ENCODE measurements at places on chromosomes 7 and 10.

DNA sequence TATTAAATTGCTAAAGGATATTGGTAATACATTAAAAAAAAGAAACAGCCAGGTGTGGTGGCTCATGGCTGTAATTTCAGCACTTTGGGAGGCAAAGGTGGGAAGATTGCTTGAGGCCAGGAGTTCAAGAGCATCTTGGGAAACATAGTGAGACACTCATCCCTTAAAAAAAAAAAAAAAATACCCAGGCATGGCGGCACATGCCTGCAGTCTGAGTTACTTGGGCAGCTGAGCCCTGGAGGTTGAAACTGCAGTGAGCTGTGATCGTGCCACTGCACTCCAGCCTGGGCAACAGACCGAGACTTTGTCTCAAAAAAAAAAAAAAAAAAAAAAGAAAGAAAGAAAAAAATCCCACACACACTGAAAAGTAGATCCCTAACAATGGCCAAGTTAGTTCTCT, 59.7 kb downstream of the MACC1 start:
- DNase-seq = no peak

DNA sequence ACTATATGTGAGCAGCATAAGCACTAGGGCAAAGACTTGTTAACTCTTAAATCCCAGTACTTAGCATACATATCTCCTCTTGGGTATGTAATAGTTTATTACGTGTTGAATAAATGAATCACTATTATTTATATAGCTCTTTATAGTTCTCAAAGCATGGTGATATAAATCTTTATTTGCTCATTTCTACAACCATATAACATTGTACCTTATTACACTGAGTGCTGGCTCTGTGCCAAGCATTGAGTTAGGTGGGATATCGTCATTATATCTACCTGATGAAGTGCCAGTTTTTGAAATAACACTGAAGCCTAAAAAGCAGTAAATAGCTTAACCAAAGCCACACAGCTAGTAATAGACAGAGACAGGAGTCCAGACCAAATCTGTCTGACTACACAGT, 27.9 kb downstream of the AHR start:
- no peak for DNase-seq

GRCh38 chr10:34736976-34737771, 77.9 kb downstream of the PARD3 start:
- DNase-seq = no peak

DNA sequence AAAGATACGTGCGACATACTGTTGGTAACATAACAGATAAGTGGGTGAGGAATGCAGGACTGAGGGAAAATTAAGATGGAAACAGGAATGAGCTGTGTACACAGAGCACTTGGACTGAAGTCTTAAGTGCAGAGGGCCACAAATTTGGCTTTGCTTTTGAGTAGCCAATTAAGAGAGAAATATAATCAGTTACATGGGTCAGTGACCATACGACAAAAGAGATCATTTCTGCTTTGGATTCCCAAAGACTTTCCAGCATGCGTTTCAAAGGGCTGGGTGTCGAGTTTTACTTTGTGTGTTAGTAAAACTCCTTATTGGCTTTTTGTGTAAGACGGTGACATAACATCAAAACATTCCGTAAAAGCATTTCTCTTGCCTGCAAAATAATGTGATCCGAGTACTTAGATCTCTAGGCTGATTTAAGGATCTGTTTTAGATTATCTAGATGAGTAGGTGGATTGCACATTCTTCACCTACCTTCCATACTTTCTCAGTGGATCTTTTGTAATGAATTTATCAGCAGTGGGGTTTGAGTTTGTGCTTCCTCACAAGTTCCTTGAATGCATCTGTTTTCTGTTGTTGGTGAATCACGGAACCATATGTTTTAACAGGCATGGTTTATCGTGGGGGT, 7.5 kb downstream of the RABGEF1 start:
- DNase-seq = no peak

GRCh38 chr10:92045641-92046106, 122.1 kb downstream of the BTAF1 start:
- no peak for DNase-seq

GRCh38 chr10:34476608-34477007, 338.5 kb downstream of the PARD3 start:
- DNase-seq = no peak

- DNase-seq = no peak
Measured at GRCh38 chr7:78363866-78364265, 565.3 kb downstream of the PHTF2 start.

DNA sequence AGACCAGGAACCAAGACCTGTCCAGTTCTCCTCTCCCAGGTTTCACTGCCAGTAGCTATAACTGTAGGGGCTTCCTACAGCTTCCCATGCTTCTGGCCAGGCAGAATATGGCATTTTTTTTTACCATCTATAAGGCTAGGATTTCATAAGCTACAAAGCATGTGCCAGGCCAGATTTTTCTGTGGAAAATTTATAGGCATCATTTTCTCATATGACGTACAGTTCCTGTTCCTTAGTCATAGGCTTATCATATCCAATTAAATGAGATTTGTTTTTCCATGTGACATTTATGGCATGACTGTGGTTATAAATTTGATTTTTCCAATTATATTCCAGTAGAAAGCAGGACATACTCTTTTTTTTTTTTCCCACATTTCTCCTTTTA, 208.6 kb upstream of the NPY start:
- DNase-seq = no peak

- no peak for DNase-seq
Measured at GRCh38 chr7:111053035-111053434, 37.9 kb upstream of the LRRN3 start.

DNA sequence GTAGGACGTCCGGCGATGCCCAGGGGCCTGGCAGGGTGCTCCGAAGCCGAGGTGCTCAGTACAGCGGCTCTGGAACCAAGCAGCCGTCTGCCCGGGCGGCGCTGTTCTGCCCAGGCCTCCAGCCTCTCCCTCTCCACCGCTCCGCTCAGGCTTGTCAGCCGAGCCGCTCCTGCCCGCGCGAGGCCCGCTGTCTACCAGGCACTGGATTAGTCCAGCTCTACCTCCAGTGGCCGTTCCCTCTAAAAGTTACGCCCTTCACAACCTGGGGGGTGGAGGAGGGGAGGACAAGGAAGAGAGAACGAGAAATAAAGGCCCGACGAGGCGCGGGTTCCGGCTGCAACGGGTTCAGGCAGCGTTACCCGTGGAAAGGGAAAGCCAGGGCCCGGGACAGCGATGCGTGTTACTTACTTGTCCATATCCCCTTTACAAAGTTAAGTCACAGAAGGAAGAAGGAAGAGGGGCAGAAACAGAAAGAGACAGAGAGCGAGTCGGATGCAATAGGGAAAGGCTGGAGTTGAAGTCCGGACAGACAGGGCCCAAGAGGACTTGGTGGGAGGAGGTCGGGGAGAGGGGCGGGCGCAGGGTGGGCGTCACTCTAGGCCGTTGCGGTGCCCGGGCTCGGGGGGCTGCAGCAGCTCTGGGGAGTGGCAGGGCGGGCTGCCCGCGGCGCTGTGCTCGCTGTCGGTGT, 2.8 kb downstream of the SP8 start:
- no peak for DNase-seq

DNA sequence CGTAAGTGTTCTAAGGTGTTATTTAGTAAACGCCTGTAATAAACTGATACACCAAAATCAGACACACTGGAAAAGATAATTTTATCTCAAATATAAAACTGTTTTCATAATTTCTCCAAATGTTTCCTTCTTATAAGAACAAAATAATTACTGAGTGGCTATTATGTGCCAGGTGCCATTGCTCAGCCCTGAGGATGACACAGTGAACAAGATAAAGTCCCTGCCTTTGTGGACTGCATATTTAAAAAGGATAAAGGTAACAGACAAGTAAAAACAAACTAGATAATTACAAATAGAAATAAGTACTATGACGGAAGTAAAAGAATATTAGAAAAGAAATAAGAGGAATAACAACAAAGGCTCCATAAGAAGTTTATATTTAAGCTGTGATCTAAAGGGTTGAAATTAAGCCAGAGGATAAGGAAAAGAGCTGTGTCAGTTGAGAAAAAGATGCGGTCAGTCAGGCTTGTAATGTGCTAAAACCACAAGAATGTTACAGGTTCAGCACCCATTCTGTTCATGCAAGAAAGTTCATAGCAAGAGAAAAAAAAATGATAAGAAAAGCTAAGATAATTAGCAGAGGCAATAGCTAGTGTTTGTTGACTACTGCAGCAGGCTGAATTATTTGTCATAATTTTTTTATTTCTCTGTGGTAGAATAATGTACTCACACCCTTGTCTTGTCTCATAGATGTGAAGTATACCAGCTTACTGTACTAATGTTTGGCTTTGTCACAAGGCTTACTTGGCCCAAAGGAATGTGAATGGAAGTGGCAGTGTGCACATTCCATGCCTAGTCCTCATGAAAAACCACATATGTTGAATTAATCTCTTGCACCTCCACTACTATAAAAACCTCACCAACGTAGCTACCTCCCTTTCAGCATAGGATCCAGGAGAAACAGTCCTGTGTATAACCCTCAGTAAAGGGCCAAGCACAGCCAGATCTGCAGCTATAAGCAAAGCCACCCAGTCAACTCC, 75.1 kb downstream of the CRPPA start:
- DNase-seq = no peak

DNA sequence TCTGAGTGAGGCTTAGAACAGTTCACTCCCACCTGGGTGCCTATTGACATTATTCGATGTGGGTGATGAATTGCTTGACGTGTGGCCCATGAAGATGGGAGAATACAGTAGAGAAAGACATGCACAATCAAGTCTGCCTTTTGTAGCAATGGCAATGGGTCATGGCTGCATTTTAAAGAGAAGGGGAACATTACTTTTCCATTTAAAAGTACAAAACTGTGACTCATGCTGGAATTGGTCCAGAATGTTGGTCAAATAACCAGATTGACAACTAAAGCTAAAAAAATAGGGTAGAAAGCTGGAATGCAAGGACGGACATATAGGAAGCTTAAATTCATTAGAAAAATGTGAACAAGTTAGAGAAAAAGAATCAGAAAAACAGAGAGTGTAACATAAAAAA, 104.1 kb upstream of the SLC25A13 start:
- no peak for DNase-seq

GRCh38 chr7:96285579-96285978, 36.3 kb downstream of the SLC25A13 start:
- peak; percentile 36 for DNase-seq

DNA sequence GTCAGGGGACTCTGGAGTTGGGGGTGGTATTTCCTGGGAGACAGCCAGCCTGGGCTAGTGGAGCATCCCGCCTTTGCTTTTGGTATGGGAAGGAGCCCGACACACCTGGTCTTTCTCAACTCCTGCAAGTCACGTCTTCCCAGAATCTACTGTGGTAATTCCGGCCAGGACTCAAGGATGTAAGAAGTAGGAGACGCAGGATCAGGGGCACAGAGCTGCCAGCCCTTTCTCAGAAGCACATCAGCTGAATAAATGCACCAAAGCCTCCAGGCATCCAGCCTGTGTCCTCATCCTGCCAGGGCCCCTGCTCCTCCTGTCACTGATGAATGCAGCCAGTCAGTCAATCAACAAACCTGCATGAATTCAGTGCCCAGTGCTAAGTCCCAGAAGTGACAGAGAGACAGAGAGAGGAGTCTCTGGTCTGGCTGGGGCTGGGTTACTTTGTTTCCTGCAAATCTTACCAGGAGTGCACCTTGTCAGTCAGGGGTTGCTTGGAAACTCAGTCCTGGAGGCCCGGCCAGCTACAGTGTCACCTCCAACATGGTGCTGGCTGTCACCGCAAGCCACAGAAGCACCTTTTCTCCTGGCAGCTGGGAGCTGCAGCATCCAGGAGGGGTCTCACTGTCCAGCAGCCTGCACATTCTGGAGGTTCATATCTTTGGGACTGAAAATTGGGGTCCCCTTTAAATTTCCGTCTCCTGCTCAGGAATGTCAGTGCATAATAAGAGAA, 101.8 kb downstream of the PTPRE start:
- DNase-seq = no peak

GRCh38 chr10:132446661-132447445, 49.9 kb downstream of the PWWP2B start:
- peak; percentile 60 for DNase-seq

- DNase-seq = no peak
Measured at GRCh38 chr7:94406696-94407095, 12.0 kb downstream of the COL1A2 start.

- DNase-seq = no peak
Measured at GRCh38 chr7:137935884-137936508, 65.9 kb downstream of the CREB3L2 start.

DNA sequence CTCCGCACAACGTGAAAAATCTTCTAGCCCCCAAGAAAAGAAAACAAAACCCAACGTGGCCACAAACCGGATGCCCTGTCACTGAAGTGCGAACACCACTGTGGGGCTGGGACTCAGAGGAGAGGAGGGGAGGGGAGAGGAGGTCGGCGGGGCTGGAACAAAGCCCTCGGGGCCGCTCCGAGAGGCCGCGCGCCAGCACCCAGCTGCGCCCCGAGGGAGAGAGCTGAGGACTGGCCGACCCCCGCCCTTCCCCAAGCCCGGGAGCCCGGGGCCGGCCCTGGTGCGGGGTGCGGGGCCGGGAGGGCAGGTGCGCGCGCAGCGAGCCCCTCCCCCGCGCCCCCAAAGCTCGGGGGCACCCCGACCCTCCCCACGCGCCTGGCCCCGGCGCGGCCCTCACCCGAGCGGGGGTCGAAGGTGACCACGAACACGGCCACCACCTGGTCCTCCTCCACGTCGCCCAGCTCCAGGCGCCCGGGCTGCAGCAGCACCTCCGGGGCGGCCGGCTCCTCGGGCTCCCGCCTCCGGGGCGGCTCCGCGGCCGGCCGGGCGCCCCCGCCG, 398 bp downstream of the DENND11 start:
- peak; percentile 88 for DNase-seq

DNA sequence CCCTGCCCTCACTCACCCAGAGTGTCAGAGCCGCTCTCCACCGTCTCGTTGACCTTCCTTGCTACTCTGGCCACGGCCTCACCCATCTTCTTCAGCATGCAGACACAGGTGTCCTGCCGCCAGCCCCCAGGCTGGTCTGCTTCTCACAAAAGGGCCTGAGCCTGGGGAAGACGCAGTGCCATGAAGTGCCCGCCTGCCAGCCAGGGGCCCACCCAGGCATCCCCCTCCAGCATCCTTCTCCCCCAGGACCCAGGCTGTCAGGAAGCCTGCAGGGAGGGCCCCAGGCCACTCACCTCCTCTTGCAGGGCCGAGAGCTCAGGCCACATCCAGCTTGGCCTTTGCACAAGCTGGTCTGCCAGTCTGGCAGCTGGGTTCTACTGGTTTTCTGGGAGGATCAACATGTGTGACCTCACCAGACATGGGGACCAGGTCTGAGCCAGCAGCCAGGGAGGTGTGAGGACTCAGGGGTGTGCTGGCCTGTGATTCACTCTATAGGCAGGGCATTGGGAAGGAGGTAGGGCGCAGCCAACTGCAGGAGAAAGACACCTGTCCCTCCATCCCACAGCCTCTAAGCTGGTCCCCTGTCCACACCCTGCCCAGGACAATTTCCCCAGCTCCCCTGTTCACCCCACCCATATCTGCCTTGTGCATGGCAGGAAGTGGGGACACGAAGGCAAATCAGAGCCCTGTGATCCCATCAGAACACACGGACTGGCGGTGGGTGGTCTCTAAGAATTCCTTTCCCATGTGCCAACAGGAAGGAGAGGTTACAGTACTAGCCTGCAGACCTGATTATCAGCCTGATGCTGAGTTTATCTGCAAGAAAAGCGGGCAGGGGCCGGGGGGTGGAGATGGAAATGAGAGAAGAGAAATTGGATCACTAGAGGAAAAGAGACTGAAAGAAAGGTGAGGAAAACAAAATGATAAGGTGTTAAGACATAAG, 5.7 kb downstream of the LRRC20 start:
- no peak for DNase-seq

- no peak for DNase-seq
Measured at GRCh38 chr10:61606959-61607907, 55.5 kb upstream of the CABCOCO1 start.

- peak; percentile 3 for DNase-seq
Measured at GRCh38 chr10:49597426-49598163, 12.5 kb upstream of the SLC18A3 start.

Data from GM13977 (cell line).